T47D (cell line): ENCODE measurements at places on chromosomes 5 and 9.

DNA sequence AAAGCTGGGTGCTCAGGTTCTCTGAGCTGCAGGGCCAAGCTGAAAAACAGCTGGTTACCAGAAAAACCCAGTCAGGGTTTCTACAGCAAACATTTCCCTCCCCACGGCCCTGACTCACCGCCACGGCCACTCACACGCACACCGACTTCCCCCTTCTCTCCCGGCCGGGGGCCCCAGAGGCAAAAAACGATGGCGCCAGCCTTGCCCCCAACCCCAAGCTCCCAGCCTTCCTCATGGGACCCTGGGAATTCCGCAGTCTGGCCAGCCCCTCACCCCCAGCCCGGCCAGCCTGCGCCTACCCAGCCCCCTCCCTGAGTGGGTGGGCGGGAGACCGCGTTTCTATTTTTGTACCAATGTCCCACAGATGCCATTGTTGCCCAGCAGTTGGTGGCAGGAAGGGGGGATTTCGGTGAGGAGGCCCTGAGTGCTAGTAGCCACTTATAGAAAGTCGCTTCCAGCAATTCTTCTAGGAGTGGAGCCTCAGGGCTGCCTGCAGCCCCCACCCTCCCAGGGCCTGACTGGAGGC, 18.4 kb downstream of the ENG start:
- DNase-seq: no peak

- DNase-seq: peak; percentile 15
These were observed 138.8 kb downstream of the PCSK1 start for GRCh38 chr5:96293966-96294883.

DNA sequence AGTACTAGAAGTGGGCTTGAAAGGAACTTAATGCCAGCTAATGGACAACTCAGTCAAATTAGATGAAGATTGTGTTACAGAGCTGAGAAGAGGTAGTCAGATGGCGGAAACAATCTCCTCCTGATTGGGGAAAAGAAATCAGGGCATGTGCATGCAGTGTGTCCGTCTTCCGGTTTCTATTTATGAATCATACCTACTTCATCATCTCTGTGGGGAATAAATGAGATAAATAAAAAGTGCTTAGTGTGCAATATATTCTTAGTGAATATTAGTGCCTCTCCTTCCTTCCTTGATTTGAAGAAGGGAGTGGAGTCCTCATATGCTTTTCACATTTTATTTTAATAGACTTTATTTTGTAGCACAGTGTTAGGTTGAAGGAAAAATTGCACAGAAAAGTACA, 108.7 kb upstream of the NFIL3 start:
- no peak for DNase-seq

DNA sequence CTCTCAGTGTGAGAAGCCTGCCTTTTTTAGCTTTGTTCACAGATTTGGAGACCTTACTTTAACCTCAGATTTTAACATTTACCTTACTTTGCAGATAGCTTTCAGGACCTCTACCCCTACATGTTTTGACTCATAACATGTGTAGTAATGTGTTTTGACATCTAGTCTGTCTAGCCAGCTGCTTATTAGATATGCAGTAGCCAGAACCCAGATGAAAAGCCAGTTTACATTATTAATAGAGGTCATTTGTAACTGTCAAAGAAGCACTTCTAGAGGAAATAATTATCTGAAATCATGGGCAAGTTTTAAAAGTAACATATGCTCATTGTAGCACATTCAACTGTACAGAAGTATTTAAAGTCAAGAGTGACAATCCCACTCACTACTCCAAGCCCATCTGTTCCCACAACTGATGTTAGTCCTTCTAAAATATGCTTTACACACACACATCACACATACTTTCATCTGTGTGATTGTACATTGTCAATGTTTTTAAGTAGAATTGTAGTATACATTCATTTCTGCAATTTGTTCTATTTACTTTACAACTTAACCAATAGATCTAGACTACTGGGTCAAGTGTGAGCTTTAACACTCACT, 71.8 kb upstream of the NIPAL4 start:
- no peak for DNase-seq

- no peak for DNase-seq
These were observed 16.7 kb downstream of the PCDH12 start for GRCh38 chr5:141941307-141941706.

- DNase-seq: peak; percentile 91
These were observed 100.6 kb upstream of the IER5L start for GRCh38 chr9:129278391-129279237.

DNA sequence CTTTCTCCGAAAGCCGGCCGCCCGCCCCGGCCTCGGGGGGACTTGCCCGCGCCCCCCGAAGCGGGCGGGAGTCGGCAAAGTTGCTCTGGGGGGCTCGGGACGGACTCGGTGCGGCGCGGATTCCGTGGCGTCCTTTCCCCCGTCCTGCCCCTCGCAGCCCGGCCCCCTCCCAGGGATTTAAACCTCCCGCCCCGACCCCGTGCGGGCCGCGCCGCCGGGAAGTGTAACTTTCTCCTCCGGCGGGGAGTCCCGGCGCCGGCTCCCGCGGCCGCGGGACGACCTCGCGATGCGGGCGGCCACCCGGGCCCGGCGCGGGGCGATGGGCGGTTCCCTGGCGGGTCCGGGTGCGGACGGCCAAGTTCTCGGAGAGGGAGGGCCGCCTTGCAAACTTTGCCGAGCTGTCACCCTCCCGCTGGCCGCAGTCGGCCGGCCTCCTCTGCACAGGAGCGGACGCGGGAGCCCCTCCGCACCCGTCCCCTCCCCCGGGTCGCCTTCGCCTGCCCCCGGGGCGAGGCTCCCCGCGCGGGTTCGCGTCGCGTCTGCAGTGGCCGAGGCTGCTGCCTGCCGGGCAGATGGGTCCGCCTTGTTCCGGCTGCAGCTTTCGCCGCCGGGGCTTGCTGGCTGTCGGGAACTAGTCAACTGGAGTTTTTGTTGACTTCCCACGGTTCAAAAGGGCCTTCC, 732 bp downstream of the PBX3 start:
- peak; percentile 72 for DNase-seq

GRCh38 chr5:178650214-178650613, 23.4 kb upstream of the CLK4 start:
- no peak for DNase-seq

- DNase-seq: no peak
These were observed 42.9 kb upstream of the TRIM32 start for GRCh38 chr9:116644091-116644688.

DNA sequence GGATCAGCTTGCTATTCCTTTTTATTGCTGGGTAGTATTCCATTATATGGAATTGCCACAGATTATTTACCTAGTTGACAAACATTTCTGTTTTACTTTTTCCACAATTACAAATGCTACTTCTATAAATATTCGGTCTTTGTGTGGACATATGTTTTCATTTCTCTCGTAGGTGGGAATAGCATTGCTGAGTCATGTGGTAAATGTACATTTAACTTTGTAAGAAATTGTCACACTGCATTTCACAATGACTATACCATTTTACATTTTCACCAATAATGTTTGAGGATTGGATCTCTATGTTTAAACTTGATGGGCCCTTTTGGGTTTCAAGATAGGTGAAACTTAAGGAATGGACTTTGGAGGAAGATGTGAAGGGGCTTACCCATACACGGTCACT, 19.7 kb downstream of the RAI14 start:
- no peak for DNase-seq

DNA sequence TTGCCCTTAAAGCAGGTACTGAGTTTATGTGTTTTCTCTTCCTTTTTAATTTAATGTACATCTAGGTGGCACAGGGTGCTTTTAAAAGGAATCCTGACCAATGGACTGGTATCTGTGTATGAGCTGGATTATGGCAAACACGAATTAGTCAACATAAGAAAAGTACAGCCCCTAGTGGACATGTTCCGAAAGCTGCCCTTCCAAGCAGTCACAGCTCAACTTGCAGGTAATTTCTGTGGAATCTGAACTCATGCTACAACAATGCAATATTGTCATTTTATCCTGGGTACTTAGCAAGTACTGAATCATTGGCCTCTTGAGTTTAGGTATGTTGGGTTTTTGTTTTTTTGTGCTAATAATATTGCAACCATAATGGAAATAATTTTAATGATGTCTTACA, 14.4 kb upstream of the TMOD1 start:
- no peak for DNase-seq

DNA sequence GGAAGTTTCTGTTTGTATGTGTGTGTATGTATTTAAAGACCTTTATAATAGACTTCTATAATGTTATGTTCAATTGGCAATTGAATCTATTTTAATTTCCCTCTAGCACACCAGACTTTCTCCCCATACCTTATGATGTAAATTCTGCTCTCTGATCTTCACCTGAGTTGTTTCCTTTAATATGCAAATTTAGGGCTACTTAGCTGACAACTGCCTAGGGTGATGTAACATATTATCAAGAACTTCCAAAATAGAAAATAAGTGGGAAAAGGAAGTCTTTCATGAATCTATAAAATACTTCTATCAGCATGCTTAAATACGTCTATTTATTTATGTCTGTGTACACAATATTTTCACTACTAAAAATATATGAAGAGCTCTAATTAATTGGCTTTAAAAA, 923.5 kb upstream of the CDH10 start:
- DNase-seq: no peak

DNA sequence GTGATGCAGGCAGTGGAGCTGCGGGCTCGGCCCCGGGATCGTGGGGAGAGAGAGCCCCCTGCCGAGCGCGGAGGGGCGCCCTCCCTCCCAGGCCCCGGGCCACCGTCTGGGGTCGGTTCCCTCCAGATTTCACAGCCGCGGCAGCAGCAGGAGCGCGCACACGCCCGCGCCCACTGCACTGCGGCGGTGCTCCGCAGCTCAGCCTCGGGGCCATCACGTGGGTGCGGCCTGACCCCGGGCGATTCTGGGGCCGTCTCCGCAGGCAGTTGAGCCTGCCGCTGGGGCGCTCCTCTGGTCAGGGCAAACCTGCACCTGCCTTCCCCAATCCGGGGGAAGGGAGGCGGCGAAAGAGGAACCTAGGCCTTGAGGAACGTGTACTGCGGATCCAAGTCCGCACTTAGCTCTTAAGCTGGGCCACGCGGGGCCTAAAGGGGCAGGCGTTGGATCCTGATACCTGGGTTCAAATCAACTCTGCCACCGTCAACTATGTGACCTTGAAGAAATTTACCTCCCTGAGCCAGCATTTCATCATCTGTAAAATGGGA, 9.4 kb upstream of the DELE1 start:
- DNase-seq: no peak

DNA sequence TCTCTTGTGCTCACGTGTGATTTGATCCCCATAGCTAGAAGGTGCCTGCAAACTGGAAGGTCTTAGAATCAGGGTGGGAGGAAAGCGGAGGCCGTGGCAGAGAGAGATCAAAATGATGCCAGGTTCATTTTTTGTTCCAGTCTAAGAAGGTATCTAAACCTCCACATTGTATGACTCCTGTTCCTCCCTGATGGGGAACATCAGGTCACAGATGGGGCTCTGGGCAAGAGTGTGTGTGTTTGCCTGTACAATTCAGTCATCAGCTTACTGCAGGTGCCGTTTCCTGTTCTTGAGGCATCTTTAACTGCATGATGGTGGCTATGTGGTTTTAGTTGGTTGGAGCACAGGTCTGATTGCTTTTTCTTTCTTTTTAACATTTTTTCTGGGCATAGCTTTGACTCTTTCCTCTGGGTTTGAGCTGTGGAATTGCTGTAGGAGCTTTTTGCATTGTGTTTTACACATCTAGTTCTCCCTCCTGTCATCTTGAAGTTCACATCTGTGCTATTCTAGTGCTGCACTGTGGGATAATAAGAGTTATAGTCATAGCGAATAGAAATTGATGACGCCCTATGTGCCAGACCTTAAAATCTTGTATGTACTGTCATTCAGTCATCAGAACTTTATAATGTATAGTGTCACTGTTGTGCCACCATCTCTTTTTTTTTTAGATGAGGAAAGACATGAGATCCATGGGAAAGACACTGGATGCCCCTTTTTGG, 30.8 kb downstream of the ARHGAP26 start:
- DNase-seq: no peak

DNA sequence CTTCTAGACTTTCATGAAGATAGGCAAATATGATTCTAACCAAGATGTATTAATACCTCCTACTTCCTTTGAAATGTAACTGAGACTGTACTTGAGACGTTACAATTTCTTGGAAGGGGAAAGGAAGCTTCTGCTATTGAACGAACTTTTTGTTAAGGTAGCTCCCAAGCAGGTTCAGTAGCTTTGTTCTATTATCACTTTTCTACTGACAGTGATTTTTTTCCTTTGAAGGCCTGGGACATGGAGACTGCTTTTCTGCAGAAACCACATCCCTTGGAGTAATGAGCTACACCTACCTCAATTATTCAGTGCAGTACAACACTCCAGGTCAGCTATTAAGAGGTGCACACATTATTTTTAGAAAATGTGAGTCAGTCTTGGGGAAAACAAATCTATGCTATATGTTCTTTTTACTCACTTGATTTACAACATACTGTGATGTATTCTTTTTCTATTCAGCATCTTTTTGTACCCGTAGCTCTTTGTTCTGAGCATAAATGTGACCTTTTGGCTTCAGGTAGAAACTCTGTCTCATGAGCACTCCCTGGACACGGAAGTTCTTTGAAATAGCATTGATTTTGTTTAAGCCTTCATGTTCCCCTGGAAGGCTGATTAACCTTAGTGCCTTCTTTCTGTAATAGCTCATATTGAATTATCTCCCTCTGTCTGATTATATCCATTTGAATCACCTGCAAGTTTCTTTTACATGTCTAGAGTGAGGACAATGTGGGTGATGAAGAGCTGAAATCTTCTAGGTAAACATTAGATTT, 56.5 kb upstream of the CDKN2B start:
- no peak for DNase-seq

DNA sequence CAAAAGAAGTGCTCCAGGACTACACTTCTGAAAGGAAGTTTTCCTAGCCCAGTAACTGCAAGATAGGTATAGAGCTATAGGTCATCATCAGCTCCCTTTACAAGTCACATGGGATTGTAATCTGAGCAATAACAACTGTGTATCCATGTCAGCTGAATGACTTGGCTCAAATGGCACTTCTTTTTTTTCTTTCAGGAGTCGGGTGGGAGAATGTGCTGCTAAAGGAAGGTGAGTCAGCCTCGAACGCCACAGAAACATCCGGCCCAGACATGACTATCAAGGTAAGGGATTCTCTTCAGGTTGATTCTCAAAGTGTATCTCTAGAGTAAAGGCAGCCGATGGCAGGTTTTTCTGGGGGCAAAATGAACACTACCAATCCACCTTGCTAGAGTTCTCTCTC, 192.2 kb downstream of the C9orf152 start:
- DNase-seq: no peak

DNA sequence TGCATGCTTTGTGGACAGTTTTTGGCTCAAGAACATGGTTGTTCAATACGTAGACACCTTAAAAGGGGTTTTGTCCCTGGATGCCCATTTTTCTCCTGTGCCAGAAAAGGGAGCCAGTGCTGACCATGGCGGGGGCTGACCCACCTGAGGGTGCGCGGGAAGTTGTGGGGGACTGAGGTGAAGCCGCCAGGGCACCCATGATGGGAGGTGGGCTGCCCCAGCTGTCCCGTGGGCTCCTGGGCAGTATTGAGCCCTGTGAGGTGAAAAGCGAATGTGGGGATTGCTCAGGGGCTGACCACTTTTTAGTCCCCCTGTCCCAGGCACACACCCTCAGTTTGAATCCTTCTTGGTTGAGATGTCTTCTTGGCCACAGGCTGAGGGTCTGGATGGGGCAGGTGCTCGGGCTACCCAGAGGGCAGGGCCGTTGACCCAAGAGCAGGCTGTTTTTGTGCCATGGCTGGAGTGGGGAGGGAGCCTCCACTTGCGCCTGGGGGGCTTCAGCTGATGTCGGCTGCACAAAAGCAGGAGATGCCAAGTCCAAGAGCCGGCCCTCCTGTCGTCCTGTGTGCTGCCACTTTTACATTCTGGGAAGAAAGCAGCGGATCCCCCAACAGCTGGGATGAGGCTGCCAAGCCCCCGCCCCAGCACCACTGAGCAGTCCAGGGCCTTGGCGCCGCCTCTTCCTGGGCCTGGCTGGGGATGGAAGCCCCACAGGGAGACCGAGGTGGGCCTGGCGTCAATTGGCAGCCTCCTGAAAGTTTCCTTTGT, 120.1 kb downstream of the WNK2 start:
- DNase-seq: no peak
